ENCODE measurements at places on chromosomes 12 and 14.

GRCh38 chr12:49762468-49762847 is 21.1 kb downstream of the TMBIM6 start:
- DNase-seq = no peak

- no peak for DNase-seq
These were observed 20.2 kb upstream of the A2M start for GRCh38 chr12:9135903-9136310.

DNA sequence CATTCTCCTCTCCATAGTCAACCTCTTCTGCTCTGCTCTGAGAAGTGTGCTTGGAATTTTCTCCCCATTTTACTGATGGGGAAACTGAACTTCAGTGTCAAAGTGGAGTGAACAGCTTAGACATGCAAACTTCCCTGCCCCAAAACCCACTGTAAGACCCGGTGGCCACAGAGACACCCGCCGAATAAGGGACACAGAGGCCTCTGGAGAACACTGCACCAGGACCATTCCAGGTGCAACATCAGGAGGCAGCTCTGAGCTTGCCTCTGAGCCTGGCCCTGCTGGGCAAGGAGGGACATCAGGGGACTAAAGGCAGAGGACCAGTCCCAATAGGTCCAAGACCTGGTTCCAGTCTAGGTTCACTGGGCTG is 1.7 kb downstream of the HDAC7 start:
- DNase-seq = no peak

DNA sequence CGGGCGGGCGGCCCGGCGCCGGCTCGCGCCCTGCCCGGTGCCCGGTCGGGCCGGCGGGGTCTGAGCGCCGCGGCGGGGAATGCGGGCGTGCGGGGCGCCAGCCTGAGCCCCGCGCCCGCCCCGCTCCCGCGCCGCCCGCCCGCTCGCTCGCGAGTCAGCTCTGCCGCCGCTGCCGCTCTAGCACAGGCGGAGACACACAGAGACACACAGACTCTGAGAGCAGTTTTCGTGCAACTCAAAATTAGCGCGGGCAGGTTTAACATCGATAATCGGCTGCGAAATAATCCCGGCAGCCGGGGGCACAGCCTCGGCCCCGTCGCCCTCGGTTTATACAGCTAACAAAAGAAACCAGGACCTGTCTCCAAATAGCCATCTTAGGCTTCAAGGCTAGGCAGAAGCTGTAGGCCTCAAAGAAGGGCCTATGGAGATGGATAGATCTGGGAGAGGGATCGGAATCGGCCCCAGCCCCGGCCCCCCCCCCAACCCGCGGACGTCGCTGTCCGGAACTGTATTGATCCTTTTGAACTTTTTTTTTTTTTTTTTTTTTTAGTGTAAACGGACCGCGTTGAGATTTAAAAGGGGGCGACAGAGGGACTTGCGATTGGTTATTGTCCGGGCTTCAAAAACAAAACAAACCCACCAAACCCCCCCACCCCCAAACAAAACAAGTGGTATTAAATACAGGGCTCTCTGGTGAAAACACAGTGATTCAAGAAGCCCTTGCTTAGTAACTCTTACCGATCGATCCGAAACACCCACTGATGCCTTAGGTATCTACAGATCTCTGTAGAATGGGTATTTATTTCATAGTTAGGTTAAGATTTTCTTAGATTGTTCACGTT is 1.1 kb downstream of the ARID2 start:
- DNase-seq = peak; percentile 46

DNA sequence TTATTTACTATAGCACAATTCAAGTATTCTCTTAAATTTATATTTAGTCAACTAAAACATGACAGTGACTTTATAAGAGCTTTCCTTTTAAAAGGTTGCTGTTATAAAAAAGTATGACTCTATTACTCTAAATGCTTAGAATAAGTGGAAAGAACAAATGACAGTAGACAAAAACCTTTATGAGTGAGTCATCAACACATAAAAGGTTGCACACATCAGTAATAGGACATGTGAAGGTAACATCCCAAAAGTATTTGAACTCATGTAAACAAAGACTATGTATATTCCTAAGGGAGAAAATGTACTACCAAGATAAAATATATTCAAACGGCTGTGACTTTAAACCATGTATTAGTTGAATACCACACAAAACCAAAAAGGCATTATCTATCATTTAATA is 98.8 kb downstream of the PAWR start:
- no peak for DNase-seq

- no peak for DNase-seq
These were observed 94.6 kb upstream of the PRICKLE1 start for GRCh38 chr12:42683933-42684801.

GRCh38 chr12:31524791-31525495 is 66.0 kb downstream of the DENND5B start:
- DNase-seq = no peak

- peak; percentile 41 for DNase-seq
These were observed 601 bp downstream of the KLC1 start for GRCh38 chr14:103629503-103630121.

DNA sequence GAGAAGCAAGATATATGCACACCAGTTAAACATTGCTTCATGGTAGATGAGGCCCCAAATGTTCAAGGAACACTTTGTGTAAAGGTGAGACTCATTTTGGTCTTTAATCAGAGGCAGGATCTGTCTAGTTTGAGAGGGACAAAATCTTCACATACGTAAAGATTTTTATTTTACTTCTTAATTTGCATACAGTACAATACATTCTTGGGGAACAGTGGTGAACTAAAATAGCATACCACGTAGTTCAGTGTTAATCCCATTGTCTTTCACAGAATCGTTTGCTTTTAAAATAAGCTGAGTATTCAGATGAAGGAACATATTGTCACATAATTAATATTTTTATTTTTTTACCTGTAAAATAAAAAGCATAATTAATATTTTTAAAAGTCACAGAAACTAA is 43.3 kb downstream of the GPATCH2L start:
- no peak for DNase-seq

DNA sequence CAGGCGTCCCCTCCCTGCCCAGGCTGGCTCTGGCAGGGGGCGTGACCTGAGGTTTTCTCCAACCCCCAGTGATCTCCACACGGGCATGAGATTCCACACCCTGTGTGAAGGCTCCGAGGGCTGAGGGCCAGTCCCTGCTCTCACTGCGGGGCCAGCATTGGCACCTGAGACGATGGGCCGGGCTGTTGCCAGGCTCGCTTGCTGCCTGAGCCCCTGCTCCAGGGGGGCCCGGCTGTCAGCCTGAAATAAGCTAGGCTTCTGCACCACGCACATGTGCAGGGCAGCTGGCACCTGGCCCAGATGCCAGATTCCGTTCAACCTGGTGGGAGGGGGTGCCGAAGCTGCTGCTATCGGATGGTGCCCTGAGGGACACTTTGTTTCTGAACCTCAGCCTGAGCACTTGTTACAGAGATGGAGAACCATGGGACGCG is 196.5 kb upstream of the PRMT8 start:
- no peak for DNase-seq

GRCh38 chr14:98802044-98802443 is 470.0 kb downstream of the BCL11B start:
- DNase-seq = no peak

DNA sequence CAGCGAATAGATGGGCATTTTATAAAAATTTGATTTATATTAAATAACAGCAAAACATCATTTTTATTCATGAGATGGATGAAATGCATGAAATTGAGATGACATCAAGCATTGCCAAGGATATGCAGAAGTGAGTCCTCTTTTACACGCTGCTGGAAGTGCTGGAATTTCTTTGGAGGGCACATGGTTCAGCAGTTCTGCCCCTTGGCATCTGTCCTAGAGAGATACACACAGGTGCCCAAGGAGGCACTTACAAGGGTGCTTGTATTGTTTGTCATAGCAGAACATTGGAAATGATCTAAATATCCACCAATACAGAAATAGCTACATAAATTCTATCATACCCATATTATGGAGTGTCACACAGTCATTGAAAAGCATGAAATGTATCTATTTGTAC is 441.1 kb upstream of the TMPO start:
- DNase-seq = no peak

- DNase-seq = no peak
These were observed 142.4 kb upstream of the SLC16A7 start for GRCh38 chr12:59453475-59453874.

GRCh38 chr12:115354007-115354890 is 670.3 kb upstream of the TBX3 start:
- no peak for DNase-seq

- no peak for DNase-seq
These were observed 2.8 kb upstream of the KTN1 start for GRCh38 chr14:55577229-55577628.

- DNase-seq = no peak
These were observed 33.5 kb downstream of the DYRK2 start for GRCh38 chr12:67681941-67682620.

DNA sequence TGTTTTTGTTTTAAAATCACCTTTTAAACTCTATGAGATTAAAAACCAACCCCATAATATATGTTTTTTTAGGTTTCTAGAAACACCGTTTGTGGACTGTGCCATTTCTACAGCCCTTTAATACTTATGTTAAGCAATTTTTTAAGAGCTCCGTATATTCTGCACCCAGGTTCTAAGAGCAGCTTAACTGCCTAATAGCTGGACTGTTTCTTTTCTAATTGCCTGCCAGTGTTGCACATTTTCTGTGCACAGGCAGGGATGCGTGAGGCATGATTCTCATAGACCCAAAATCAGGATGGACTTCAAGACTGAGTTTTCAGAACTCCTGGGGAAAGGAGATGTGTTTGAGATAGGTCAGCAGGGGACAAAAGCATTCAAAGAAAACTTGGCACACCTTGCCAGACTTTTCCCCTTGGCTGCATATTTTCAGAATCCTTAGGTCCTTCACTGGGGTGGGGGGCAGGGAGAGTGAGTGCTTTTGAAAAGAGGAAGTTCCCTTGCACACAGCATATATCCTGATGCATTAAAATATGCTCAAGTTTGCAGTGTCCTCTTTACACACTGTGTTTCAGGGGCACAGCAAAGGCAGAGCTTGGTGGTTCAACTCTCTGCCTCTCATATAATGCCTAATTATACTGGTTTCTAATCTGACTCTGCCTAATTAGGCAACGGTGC is 27.9 kb downstream of the TMEM30B start:
- DNase-seq = no peak

GRCh38 chr14:42353315-42353714 is 746.6 kb downstream of the LRFN5 start:
- DNase-seq = no peak

GRCh38 chr12:88052686-88053085 is 23.5 kb upstream of the C12orf50 start:
- DNase-seq = no peak

GRCh38 chr14:51593397-51593796 is 58.3 kb upstream of the FRMD6 start:
- DNase-seq = no peak

DNA sequence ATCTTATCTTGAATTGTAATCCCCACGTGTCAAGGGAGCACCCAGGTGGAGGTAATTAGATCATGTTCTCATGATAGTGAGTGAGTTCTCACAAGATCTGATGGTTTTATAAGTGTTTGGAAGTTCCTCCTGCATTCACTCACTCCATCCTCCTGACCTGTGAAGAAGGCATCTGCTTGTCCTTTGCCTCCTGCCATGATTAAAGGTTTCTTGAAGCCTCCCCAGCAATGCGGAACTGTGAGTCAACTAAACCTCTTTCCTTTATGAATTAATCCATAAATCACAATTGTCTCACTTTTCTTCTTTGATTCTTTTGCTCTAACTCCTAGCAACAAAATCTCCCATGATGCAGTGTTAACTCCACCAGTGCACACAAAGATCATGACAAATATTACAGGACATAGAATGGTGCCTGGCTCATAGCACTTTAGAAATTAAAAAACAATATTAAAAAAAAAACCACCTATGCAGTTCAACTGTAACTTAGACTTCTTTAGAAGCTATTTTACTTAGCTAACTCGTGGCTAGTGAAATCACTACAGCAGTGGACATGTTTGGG is 37.6 kb upstream of the MGAT4C start:
- no peak for DNase-seq

DNA sequence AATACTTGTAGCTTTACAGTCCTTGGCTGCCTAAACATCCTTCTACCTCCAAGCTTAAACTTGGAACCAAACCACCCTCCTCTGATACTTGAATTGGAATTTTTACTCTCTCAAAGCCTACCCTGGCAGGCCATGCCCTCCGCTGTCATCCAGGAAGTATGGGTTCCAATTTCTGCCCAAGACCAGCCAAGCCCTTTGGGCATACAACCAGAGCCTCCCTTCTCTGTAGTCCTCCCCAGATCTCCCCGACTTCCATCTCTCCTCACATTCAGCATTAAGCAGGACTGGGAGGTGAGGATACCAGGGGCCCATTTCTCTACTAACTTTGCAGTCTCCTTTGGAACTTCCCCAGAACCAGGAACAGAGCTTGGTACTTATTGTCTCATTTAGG is 369 bp upstream of the DHH start:
- no peak for DNase-seq

- no peak for DNase-seq
These were observed 90.6 kb downstream of the CIT start for GRCh38 chr12:119786539-119786938.

DNA sequence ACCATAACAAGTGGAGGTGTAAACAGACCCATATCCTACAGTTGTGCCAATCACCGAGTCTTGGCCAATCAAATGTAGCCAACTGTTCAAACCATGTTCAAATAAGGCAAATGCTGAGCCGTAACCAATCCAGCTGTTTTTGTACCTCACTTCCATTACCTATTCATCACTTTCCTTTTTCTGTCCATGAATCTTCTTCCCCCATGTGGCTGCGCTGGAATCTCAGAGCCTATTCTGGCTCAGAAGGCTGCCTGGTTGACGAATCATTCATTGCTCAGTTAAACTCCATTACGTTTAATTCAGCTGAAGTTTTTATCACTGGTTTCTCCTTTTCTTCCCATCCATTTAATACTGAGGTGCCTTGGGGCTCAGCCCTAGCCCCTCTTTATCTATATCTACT is 71.1 kb downstream of the TBC1D30 start:
- no peak for DNase-seq

DNA sequence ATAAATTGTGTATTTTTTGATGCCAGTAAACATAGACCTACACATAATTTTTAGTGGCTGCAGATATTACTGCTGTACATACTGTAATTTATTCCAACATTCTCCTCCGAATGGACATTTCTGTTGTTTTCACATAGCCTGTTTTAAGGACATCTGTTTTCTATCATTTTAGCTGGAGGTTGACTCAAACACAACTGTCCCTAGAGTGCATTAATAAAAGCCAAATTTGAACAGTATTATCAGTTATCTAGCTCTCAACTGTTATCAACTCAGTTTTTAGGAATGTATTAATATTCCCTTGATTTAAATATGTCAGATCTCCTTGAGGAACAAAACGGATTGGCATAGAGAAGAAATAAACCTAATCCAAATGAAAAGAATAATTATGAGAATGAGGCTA is 17.2 kb upstream of the PIWIL1 start:
- DNase-seq = no peak

DNA sequence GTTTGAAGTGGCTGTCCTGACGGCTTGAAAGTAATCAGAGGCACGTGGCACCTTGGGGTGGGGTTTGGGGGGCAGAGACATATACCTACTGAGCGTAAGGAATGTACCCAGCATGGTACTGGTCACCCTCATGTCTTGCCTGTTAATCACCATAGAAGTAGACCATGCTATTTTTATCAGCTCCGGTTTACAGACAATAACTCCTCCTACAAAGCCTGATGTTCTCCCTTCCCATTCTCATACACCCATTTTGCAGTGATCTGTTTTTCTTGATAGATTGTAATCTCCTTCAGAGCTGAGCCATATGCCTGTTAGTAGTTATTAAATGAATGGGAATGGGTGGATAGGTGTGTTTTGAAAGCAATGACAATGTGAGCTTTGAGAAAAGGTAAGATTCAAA is 10.5 kb downstream of the EVL start:
- no peak for DNase-seq
